ENCODE measurements at places on chromosomes 6 and 20.

DNA sequence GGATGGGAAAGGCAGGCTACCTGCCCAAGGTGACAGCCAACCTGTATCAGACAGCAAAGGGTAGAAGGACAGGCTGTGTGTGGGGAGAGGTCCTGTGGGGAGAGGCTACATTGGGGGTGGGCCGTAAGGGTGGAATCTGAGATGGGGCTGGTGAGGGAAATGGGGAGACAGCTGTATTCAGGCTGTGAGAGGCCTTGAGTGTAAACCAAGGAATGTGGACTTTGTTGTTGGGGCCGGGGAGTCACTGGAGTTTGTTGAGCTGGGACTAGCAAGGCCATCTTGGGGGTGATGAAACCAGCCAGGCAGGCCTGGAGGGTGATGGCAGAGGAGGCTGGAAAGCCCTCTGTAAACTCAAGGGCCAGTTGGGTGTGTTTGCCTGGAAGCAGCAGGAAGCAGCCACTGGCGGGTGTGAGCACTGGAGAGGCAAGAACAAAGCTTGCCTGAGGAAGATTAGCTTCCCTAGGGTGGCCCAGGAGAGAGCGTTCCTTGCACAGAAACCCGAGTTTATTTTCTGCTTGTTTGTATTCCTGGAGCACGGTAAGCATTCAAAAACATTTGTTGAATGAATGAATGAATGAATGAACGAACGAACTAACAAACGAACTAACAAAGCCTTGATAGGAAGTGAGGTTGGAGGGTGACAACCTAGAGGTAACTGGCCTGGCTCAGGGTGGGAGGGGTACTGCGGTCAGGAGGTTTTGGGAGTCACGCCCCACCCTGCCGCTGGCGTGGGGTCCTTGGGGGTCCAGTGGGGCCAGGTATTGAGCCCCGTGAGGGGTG is 18.9 kb downstream of the TTBK1 start:
- no peak for DNase-seq

DNA sequence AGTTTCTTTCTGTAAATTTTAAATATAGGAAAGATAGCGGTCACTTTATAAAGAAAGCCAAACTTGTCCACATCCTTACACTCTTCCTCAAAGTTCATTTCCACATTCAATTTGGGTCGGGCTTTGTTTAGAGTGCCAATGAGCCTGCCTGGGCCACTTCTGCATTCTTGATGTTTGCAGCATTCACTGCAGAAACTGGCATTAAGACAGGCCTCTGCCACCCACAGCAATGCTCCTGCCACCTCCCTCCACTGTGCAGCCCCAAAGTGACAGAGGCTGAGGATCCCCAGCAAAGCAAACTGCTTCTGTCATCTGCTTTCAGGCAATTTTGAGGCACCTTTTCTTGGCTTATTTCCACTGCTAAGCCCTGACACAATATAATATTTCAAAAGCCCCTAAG is 61.2 kb downstream of the TNFAIP3 start:
- no peak for DNase-seq

GRCh38 chr6:119314885-119315272 is 34.7 kb downstream of the MAN1A1 start:
- no peak for DNase-seq

GRCh38 chr6:167404385-167405049 is 79.6 kb downstream of the TTLL2 start:
- DNase-seq = no peak

GRCh38 chr6:169692516-169692915 is 9.3 kb downstream of the WDR27 start:
- no peak for DNase-seq

GRCh38 chr6:161542346-161542980 is 268.6 kb upstream of the AGPAT4 start:
- DNase-seq = no peak

- DNase-seq = peak; percentile 10
Measured at GRCh38 chr6:99002831-99003230, 55.1 kb upstream of the FBXL4 start.

GRCh38 chr6:31359581-31359980 is 2.6 kb upstream of the HLA-B start:
- no peak for DNase-seq

DNA sequence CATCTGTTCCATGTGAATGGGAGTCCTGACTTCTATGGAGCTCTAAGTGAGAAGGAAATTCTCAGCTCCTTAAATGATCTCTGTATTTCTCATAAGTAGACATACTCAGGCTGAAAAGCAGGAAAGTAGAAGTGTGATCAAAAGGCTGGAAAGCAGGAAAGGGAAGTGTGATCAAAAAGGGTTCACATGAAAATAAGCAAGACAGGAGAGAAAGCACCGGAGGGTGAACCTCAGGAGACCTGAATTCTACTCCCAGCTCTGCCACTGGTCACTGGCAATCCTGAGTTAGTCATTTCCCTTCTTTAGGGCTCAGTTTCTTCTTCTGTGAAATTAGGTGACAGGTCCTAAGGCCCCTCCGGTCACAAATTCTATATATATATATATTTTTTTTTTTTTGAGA is 55.5 kb upstream of the TRERF1 start:
- no peak for DNase-seq

DNA sequence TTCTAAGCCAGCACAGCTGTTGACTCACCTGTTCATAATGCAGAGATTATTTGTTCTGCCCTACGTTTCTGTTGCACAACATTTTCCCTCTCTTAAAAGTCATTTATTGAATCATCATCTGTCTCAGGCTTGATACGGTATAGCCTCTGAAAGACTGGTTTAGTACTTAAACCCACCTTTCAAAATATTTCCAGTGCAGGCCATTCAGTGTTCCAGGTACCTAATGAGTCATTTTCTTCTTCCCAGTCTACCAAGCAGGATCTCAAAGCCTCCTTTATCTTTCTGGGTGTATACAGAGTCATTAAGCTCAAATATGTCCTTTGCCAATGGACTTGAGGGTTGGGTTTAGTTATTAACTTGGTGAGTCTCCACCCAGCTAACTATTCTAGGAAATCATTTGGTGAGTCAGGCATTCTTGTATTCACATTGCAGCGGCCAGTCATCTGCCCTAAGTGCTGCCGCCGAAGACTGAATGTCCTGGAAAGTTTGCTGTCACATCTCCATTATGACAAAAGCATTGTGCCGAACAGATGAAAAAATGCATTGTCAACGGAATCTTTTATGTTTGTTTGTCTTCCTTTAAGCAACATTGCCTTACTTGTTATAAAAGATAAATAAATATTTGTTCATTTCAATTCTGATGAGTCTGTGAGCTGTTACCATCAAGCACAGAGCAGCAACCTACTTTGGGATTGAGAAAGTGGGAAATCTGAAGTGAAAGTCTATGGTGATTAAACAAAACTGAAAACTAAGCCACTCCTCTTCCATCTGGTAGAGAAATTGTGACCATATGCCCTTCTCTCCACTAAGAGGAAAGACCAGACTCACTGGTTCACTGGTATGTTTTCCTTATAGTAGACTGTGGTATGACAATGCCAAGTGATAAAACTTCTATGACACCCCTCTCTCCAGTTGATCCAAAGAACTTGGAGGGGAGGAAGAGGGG is 14.3 kb upstream of the FAM135A start:
- DNase-seq = no peak

- DNase-seq = no peak
Measured at GRCh38 chr6:134351615-134352474, 33.9 kb upstream of the SGK1 start.
